Hematopoietic multipotent progenitor cell treated with erythropoietin and hydrocortisone succinate and interleukin-3 and kit ligand, for 17 days (in vitro differentiated cells): ENCODE measurements at places on chromosomes 11 and 22.

DNA sequence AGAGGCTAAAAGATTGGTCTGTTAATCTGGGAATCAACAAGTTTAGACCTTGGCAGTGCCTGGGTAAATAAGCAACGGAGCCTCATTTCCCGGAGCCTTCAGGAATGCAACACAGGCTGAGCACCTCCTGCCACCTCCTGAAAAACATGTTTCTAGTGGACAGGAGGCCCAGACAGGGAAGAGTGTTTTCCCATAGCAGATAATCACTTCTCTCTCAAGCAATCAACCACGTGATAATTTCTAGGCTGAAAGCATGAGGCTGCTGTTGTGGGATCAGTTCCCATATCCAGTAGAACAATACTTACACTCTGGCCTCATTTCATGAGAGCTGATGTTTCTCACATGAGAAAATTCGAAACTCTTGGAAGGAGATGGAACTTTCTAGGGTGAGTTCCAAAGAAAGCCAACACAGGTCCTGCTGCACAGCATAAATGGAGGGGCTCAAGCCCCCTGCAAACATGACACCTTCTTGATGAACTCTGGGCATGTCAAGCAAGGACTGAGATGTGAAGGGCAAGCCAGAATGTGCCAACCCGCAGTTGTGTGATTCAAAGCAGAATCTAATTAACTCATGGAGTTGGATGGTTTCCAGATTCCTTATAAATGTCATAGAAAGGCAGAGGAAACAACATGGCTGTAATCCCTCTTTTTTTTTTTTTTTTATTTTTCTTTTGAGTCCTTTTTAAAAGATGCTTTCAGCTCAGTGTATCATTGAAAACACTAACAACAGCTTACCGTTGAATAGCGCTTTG is 228.5 kb upstream of the SESN3 start:
- DNase-seq, result no peak

DNA sequence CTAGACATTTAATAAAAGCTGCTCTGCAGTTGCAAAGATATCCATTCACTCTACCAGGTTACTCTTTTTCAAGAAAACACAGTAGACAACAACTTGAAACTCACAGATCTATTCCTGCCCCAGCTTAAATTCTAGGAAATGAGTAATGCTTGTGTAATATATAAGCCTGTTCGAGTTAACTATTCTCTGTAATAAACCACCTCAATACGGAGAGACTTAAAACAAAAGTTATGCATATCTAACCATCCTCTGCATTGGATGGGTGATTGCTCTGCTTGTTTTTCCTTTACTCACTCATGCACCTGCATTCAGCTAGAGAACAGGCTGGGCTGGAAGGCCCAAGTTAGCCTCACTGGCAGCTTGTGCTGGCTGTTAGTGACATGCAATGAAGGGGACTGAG is 13.3 kb downstream of the LRRC4C start:
- no peak for DNase-seq

DNA sequence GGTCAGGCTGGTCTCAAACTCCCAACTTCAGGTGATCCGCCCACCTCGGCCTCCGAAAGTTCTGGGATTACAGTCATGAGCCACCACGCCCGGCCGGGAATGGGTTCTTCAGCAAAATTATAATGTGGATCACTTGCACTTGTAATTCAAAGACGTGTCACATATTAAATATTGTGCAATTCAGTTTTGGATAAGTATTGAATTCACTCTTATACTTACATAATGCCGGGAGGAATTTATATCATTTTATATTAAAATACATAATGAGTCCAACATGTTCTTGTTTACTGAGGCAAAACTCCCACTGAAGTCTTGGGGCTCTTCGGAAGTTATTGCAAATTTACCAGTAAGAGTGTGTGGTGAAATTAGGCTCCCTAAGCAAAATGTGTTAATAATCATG is 635.2 kb upstream of the LUZP2 start:
- DNase-seq, result no peak

GRCh38 chr11:32529994-32530588 is 53.5 kb upstream of the EIF3M start:
- no peak for DNase-seq

DNA sequence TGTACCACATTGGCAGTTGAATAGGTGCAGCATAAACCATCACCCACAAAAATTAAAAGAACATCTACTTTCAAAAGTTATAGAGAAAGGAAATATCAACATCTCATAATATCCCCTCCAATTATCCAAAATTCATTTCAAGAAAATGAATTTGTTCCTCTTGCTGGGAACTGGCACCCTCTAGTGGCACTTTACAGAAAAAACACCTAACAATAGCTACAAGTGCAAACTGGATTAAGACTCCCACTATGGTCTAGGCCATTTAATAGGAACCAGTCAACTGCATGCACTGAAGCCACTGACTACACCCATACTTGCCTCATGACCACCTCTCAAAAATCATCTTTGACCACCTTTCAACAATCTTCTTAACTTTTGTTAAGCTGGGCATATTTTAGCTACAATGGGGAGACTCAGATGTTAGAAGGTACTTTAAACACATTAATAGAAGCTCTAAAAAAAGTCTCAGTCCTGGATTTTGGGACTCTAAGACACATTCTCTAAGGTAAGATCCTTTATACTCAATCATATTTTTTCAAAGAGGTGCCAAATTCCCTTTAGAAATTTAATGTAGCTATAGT is 17.3 kb downstream of the TRAF6 start:
- peak; percentile 68 for DNase-seq

DNA sequence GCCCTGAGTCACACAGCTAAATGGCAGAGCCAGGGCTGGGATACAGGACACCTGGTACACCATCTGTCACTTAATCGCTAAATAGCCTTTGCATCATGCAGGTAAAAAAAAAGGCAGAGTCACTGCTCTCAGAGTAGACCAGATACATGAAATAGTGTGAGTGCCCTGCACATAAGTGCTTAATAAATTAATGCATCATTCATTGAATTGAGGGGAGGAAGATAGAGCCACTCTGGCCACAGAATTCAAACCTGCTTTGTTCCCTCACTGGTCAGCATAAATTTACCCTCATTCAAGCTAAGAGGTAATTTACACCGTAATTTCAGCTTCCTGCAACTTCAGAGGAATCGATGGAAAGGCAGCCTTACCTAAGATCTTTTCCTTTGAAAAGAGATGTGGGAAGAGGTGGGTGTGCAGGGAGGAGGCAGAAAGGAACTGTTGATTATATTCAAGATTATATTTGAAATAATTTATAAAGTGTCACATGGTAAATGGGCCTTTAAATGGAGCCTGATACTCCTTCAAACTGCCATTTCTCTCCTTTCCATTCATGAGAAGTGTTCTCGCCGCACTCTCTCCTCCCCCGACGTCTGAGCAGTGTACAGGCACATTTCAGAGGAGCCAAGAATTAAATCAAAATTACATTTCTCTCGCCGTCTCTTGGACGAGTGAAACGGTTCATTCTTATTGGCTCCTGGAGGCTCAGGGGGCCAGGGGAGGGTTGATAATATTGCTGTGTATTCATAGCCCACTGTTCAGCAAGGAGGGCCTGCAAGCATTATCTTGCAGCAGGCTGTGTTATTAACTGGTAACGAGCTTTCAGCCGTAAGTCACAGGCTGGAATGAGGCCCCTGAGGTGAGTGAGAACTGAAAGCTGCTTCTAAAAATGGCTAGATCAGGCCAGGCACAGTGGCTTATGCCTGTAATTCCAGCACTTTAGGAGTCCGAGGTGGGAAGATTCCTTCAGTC is 52.2 kb upstream of the HMGXB4 start:
- DNase-seq, result no peak

GRCh38 chr11:101187748-101188147 is 58.1 kb upstream of the PGR start:
- no peak for DNase-seq
